Stimulated activated CD4-positive, alpha-beta T cell treated with anti-CD3 and anti-CD28 coated beads, Interleukin-1b, Interleukin-23, amount 100 ng/mL, for 24 hours (primary cell): ENCODE measurements at places on chromosomes 11 and 22.

DNA sequence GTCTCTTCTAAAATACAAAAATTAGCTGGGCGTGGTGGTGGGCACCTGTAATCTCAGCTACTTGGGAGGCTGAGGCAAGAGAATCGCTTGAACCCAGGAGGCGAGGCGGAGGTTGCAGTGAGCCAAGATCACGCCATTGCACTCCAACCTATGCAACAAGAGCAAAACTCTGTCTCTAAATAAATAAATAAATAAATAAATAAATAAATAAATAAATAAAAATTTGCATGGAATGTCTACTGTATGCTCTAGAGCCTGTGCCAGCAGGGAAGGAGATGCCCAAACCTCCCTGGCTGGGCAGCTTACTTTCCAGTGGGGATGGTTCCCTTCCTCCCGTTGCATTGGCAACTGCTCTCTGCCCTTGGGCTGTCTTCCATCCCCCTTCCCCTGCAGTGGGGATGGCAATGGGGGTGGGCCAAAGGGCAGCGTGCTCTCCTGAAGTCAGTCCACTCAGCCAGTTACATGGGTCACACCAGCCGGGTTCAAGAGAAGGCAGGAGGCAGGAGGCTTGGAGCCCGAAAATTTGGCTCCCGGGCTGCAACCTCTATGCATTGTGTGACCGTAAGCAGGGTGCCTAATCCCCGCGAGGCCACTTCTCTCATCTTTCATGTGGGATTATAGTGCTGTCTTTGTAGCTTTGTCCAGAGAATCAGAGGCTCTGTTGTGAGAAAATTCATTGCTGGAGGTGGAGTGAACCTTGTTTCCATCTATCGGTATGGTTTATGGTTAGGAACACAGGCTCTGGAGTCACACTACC, 1.4 kb upstream of the LRRC10B start:
- no peak for DNase-seq

DNA sequence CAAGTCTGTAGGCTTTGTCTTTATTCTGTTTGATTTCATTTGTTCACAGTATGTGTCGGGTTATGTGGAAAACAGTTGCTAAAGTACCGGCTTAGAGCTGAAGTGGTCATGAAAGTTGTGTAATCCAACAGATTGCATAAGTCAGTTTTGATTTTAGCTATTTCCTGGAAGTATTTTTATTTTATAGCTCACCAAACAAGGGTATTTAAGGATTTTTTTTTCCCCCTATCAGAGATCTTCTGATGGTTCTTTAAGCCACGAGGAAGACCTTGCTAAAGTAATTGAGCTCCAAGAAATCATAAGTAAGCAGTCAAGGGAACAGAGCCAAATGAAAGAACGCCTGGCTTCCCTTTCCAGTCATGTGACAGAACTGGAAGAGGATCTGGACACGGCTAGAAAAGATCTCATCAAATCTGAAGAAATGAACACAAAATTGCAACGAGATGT, 55.9 kb downstream of the PPFIA1 start:
- DNase-seq, result no peak

GRCh38 chr22:36554098-36554497, 25.1 kb upstream of the EIF3D start:
- DNase-seq, result no peak

DNA sequence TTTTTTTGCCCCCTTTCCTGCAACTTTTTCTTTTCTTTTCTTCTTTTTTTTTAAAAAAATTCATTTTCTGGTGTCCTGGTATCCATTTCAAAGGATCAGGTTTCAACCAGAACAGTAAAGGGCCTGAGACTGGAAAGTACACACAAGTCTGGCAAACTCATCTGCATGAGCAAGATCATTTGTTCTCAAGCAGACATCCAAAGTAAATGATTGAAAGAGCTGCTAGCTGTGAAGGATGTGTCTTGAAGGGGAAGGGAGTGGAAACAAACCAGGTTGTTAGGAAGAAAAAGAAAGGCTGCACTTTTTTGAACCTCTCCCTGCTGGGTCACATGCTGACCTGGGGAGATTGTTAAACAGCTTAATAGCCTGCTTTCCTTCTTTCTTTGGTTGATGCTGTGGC, 5.3 kb downstream of the YAP1 start:
- DNase-seq, result no peak

DNA sequence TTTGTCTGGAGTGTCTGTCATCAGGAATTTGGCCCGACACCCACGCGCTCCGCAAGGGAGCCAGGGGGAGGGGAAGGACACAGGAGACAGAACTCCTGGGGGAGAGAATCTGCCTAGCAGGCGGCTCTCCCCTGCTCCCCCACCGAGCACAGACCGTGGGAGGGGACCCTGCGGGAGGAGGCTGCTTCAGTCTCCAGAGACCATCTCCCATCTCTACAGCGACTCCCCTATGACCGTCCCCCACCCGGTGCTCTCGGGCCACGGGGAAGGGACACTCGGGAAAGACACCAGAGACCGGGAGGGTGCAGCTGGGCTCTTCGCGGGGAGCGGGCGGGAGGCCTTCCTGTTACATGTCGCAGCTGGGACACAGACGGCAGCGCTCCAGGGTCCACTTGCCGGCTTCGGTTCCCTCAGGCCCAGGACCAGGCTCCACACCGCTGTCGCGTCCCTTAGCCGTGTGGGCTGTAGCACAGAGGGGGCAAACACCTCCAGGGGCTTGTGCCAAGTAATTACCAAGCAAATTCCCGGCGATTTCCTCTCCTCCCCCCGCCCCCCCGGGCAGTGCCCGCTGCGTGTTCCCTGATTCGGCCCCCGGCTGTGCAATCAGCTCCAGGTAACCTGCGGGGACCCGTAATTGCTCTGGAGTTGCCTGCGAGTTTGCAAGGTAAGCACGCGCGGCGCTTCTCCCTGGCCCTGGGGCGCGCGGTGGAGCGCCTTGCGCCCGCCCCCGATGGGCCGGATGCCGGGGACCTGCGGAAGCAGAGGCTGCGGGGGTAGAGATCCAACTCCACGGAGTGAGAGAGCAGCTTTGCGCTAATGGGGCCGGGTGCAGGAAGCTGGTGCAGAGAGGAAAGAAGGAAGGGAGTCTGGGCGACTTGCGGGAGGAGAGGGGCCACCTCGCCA, 155.1 kb upstream of the CADM1 start:
- no peak for DNase-seq

GRCh38 chr11:108511851-108512474, 13.8 kb upstream of the POGLUT3 start:
- DNase-seq, result no peak

DNA sequence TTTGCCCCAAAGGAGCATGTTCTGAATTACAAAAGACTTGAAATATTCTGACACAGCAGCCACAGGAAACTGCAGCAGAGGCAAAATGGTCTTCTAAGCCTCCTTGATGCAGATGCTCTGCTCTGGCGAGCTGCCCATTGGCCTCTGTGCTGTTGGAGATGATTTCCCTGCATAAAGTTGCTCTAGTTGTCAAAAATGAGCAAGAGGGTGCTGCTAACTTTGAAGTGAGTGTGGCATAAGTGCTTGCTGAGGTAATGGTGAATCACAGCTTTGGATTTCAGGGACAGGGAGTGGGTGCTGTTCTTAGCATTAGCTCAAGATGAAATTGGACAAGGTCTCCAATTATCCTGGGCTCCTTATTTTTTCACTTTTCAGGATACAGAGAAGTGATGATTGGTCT, 435.4 kb downstream of the TMEM135 start:
- no peak for DNase-seq

GRCh38 chr11:110948112-110948511, 235.9 kb upstream of the ARHGAP20 start:
- DNase-seq, result no peak

DNA sequence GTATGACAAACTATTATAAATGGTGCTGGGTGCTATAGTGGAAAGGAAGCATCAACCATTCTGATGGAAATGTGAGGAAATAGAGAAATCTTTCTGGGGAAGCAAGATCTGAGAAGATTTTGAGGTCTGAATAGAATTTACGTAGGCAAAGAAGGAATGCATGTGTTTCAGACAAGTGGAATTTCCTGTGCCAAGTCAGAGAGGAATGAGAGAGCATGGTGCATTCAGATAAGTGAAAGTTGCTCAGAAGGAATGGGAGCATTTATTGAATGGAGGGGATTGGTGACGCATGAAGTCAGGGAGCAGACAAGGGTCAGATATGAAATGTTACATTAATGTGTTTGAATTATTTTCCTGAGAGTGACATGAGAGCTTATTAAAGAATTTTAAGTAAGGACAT, 725.5 kb downstream of the METTL15 start:
- no peak for DNase-seq

GRCh38 chr11:46291441-46292150, 14.1 kb downstream of the CREB3L1 start:
- DNase-seq, result no peak

- DNase-seq, result no peak
Observed at GRCh38 chr22:26972286-26972685, 314.9 kb downstream of the MIAT start.

GRCh38 chr22:31102441-31103081, 4.8 kb downstream of the SELENOM start:
- no peak for DNase-seq

DNA sequence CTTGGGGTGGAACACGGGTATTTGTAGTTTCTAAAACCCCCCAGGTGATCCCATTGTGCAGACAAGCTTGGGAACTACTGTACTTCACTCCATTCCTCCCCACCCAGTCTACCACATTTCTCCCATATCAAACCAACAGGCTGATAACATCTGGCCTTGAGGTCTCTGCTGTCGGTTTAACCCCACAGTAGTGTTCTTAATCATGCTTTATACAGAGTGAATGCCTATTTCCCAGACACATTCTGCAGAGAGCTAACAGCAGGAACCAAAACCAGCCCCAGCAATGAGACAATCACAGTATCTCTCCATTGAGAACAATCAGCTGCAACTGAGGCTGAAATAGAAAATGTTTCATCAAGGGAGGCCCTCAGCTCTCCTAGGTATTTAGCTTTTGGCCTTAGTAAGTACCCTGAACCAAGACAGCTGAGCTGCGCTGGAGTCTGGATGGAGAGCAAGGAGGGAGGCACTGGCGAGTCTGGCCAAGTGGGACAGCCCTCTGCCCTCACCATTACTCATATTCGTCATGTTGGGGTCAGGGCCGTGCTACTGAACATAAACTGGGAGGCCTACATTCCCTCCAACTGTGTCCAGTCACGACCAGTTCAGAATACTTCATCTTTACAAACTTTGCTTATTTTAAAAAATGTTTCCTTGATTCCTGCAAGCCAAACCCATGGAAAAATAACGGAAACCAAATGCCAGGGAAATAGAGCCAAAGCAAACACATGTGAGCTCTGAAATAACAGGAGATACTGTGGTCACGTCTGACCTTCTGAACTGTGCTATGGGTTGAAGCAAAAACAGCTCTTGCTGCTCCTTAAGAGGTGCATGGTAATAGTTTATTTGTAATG, 81.0 kb downstream of the CCDC34 start:
- DNase-seq, result no peak

GRCh38 chr11:78347956-78348355, 69.7 kb downstream of the GAB2 start:
- no peak for DNase-seq

- no peak for DNase-seq
Observed at GRCh38 chr11:92768121-92768840, 201.2 kb upstream of the MTNR1B start.

GRCh38 chr11:104956528-104956927, 11.8 kb downstream of the CASP4 start:
- DNase-seq, result no peak

DNA sequence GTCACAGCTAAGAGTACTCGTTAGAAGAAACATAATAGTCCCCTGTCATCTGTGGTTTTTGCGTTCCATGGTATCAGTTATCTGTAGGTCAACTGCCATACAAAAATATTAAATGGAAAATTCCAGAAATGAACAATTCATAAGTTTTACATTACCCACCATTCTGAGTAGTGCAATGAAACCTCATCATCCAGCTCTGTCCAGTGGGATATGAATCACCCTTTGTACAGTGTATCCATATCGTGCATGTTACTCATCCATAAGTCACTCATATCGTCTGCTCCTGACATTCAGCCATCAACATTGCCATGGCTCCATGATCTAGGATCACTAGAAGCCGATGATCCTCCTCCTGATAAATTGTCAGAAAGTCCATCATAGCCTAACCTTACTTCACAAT, 174.9 kb upstream of the C11orf87 start:
- DNase-seq, result no peak

GRCh38 chr11:27173545-27173944, 132.9 kb downstream of the BBOX1 start:
- DNase-seq, result no peak

DNA sequence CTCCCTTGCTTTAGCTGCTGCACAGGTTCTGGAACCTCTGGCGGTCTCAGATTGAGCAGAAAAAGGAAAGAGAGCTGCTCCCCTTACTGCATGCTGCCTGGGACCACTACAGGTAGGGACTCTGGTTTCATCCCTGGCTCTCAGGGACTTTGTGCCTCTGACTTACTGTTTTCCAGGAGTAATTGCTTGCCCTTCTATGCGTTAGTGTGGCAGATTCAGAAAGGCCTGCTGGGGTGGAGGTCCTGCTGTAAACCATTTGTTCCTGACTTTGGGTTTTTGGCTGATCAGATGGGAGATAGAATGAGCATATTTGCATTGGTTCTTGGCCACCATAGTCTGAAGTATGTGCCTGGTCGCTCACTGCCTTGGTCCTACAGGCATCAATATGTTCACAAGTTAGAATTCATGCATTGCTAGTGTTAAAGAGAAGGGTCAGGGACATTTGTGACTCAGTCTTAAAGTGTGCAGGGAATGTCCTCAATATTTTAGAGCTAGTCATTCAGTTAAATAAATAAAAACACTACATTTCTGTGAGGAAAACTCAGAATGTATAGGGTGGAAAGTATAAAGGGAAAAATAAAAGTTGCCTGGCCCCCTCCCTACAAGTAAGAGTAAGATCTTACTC, 78.0 kb downstream of the PISD start:
- DNase-seq, result no peak

DNA sequence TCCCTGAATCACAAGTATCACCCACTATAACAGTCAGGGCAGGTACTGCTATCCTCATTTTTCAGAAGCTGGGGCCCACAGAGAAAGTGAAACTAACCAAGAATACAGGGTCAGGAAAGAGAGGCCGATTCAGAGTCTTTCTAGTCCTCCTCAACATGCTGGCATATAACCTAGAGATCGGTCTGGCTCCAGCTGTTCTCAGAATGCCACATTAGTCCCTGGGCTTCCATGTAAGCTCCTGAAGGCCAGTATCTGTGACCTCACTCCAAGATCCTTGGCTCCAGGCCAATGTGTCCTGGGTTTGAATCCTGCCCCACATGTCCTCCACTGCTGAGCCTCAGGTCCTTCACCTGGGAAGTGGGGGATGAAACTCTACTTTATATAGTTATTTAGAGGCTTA, 50.4 kb downstream of the TENM4 start:
- DNase-seq, result no peak

- DNase-seq, result no peak
Observed at GRCh38 chr11:10666556-10667520, 26.7 kb downstream of the IRAG1 start.

DNA sequence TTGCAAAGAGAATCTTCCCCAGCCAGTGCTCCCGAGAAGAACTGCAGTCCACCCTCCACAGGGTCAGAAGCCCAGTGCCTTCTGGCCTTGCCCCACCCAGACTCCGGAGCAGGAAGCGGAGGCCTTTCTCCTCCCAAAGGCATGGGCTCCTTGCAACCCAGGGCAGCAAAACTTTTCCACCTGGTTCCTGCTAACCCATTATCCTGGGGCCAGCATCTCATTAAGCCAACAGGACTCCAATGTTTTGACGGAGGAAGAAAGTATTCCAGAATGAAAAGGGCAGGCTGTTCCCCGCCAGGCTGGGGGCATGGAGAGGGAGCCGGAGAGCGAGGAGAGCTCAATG, 88.1 kb downstream of the RTL6 start:
- no peak for DNase-seq
